ENCODE measurements at places on chromosomes 7 and 10. TPM values are rescaled to one million over a fixed set of nuclear protein-coding genes. Genes with fewer than 3 reads are reported as not detected.

The OR6B1 gene
- polyA plus RNA-seq: not detected

DNA sequence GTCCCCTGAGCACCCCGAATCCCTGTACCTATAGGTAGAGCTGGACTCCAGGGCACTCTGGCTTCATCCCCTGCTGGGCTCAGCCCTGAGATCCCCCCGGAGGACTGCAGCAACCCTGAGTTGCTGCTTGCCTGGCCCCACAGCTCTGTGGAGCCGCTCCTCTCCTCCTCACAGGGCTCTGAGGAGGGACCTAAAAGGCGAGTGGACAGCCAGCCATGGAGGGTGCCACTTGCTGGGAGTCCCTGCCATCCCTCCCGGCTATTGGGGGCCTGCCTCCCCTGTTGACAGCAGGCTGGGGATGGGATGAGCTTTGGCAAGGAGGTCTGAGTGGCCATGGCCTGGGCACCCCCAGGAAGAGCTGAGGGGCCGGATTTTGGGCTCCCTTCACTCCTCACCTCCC lies 28.0 kb upstream of the RASGEF1A start:
- DNase-seq: no peak

The SLC16A9 gene
- 0.56 TPM for polyA plus RNA-seq

The IKZF5 gene
- 8.9 TPM for polyA plus RNA-seq

GRCh38 chr7:143308632-143309031 lies 7.3 kb upstream of the CLCN1 start:
- DNase-seq: no peak

The TFEC gene
- polyA plus RNA-seq: 0.05 TPM

The ZNF804B gene
- not detected for polyA plus RNA-seq

DNA sequence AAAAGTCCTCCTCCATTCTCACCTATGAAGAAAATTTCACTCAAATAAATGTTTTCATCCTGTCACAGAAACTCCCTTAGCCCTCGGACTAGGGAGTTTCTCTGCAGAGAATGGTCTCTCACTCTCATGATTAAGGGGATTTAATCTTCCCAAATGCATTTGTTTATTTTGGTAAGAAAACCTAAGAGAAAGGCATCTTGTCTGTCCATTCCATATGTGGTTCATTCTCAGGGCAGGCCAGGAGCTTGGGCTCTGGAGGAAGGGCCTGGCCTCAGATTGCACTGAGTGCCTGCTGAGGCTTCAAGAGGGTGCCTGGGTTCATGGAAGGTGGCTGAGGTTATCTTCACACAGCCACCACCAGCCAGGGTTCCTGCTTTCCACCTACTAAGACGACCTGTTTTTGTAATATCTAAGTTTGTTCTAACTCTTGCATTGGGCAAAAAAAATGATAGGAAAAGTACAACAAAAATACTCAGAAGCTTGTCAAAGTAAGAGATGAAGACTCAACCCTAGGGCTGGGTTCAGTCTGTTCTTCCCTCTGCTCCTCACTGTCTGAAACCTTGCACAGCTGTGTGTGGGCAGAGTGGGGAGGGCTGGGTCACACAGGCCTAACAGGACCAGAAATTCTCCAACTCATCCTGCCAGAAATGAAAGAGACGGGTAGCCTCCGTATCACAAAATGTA lies 186.7 kb downstream of the CXCL12 start:
- peak; percentile 79 for DNase-seq

The ADO gene
- 13.2 TPM for polyA plus RNA-seq

DNA sequence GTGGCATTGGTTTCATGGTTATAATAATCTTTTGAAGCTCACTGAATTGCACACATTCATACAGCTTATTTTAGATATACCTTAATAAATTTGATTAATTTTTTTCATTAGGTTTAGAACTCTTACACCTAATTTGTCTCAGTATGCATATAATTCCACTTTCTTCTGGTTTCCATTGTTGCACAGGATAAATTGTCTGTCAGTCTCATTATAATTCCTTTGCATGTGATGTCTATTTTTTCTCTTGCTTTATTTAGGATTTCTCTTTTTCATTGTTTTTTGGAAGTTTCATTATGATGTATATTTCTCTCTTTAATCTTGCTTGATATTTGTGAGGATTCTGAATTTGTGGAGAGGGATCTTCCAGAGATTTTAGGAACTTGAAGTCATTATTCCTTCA lies 84.7 kb downstream of the ARL5B start:
- DNase-seq: no peak

DNA sequence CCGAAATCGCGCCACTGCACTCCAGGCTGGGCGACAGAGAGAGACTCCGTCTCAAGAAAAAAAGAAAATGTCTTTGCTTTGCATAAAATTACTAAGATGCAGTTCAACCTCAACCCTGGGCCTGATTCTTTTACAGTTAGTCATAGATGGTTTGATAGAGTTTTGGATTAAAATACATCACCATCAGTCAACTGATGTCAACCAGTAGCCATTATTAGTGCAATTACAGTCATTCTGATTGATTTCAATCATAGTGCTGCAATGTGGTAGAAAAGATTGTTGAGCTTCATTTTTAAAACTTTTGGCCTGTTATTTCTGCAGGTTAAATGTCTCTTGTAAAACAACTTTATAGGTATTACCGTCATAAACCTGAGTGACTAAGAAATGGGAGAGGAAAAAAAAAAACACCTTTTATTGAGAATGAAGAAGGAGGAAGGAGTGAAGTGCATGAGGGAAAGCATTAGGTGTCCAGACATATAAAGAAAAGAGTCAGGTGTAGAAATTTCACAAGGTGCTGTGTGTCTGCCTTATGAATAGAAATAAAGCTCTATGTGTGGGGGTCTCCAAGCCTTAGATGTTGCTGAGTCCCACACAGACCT lies 150.6 kb downstream of the TRIL start:
- no peak for DNase-seq

DNA sequence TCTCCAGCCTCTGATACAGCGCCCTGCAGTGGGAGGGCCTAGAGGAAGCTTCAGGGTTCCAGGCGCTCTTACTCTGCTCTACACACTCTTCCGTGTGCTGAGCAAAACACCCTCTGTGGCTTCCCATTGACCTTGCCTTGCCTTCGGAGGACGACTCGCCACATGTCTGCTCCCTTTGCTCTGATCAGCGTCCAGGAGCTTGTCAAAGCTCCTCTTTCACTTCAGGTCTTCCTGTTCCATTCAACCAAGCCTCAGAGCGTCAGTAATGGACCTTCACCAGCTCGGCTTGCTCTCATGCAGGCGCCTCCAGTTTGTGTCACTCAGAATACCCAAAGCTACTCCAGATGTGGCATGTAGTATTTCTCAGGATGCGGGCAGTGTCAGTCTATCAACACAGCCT lies 173.9 kb downstream of the ARID5B start:
- no peak for DNase-seq

GRCh38 chr10:581776-582330 lies 107.6 kb downstream of the DIP2C start:
- DNase-seq: peak; percentile 21

GRCh38 chr7:21656796-21657195 lies 114.0 kb downstream of the DNAH11 start:
- DNase-seq: no peak

The UNCX gene
- not detected for polyA plus RNA-seq

DNA sequence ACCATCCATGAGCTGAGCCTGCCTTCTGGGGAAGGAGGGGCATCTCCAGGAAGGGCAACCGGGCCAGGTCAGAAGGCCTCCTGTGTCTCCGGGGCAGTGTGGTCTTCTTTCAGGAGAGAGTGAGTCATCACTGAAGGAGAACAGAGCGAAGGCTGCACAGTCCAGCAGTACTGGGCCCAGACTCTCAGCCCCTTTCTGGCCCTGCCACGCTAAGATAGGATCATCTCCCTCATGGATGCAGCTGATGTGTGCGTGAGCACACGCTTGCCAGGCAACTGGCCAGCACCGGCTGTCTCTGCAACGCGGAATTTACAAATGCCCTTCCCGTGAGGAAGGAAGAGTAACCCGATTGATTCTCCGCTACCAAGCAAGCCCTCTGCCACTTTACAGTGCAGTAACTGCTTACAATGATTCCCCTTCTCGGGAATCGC lies 328.2 kb downstream of the TNS3 start:
- peak; percentile 73 for DNase-seq

DNA sequence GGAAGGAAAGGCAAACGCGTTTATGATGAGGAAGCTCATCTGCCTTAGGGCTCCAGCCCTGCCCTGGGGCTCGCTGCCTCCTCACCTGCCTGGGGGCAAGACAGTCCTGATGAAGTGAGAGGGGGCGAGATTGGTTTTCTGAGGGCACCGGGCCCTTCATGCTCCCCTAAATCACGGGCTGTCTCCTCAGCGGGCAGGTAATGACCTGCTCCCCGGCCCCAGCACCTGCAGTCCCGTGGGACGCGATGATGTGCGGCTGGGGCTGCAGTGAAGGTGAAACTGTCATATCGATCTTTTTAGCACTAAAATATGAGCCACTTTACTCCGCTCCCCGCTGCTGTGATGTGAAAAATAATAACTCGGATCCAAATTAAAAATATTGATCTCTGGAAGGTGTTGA lies 120.2 kb downstream of the INPP5A start:
- no peak for DNase-seq

The BEND7 gene
- 6.2 TPM for polyA plus RNA-seq

DNA sequence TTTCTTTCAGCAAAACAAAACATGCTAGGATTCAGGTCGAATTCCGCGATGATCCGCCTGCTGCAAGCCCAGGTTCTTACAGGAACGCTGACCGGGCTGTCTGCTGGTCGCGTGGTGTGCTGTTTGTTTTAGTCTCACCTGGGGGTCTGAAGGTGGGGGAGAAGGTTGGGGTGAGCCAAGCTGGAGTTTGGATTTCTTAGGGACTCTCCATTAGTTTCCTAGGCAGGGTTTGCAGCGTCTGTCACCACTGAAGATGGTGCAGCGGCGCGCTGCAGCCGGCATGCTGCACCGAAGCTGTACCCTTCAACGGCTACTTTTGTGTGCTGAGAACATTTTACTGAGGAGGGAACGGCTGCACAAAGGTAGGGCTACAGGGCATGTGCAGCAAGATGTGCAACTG lies 48.7 kb downstream of the GCC1 start:
- DNase-seq: no peak
